ENCODE measurements at places on chromosomes 2 and 18.

DNA sequence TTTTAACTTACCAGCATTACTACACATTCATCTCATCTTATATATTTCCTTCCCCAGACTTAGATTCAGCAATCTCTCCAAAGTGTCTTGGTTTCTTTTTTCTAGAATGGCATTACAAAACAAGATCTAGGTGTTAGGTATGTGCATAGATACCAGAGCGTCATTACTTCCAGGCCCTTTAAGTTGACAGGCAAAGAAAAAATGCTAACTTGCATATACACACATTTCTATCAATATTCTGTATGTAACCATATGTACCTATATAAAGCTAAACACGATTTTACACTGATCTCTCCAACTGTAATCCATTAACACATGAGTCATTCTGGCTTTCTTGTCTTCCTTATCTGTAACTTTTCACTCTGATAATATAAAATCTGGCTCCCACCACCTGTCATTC lies 503.8 kb upstream of the NRXN1 start:
- no peak overlapping the region for H3K4me3 ChIP-seq
- no peak overlapping the region for H3K27ac ChIP-seq
- H3K4me1 ChIP-seq: no peaks in the 10 kb centered on the region
- H3K36me3 ChIP-seq: no peaks in the 10 kb centered on the region
- no peaks in the 10 kb centered on the region for H3K27me3 ChIP-seq

DNA sequence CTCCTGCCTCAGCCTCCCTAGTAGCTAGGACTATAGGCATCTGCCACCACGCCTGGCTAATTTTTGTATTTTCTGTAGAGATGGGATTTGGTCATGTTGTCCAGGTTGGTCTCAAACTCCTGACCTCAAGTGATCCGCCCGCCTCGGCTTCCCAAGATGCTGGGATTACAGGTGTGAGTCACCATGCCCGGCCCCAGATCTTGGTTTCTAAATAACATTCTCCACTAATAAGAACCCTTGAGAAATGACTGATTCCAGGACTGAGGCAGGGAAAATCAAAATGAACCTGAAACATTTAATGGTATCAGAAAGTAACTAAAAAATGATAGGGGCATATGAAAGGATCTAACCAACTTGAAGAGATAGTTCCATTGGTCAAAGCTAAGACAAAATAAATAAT lies 34.0 kb downstream of the BMPR2 start:
- no peaks in the 10 kb centered on the region for H3K27me3 ChIP-seq
- H3K4me1 ChIP-seq: no peaks in the 10 kb centered on the region
- no peaks in the 10 kb centered on the region for H3K36me3 ChIP-seq
- no peak for DNase-seq

DNA sequence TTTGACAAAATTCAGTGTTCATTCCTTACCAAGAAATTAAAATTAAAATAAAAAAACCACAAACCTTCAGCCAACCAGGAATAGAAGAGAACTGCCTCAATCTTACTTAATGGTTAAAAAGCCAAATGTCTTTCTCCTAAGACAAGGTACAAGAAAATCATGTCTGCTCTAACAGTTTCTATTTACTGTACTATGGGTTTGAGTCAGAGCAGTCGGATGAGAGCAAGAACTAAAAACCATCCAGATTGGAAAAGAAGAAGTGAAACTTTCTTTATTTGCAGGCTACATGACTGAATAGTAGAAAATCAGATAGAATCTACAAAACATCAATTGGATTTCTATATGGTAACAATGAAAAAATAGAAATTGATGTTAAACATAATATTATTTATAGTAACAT lies 555.5 kb upstream of the TNP1 start:
- no peak for DNase-seq
- H3K4me3 ChIP-seq: no peak overlapping the region
- peaks cover 8% of the 10 kb centered on the region for H3K27me3 ChIP-seq

DNA sequence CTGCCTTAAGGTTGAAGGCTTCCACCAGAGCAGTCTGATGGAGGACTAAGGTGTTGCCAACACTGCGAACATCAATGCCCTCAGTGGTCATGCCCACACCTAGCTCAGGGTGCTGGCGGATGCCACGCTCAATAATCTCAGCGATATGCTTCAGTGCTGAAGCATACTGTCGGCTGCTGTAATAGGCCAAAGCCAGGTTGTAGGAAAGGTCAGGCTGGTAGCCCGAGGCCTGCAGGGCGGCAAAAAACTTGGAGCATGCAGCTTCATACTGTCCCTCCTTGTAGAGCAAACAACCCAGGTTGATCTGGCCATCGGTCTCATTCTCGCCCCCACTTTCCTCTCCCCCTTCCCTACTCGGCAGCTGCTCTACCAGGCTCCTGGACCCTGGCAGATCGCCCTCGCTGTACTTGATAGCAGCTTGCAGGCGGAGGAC lies 159.4 kb downstream of the AGPS start:
- H3K27me3 ChIP-seq: peaks cover 3% of the 10 kb centered on the region
- DNase-seq: no peak
- peak overlapping the region; percentile 88 for H3K4me3 ChIP-seq
- peaks cover 9% of the 10 kb centered on the region for H3K4me1 ChIP-seq

- DNase-seq: no peak
- H3K4me1 ChIP-seq: peaks cover 94% of the 10 kb centered on the region
- H3K4me3 ChIP-seq: no peak overlapping the region
- H3K27ac ChIP-seq: peak overlapping the region; percentile 82
- H3K36me3 ChIP-seq: peaks cover 58% of the 10 kb centered on the region
- no peaks in the 10 kb centered on the region for H3K27me3 ChIP-seq
Observed at GRCh38 chr18:77111951-77112746, 20.4 kb downstream of the MBP start.

GRCh38 chr2:133177196-133177595 lies 391.1 kb downstream of the NCKAP5 start:
- H3K4me1 ChIP-seq: no peaks in the 10 kb centered on the region
- H3K27ac ChIP-seq: no peak overlapping the region
